Stimulated activated CD8-positive, alpha-beta memory T cell treated with anti-CD3 and anti-CD28 coated beads, Interleukin-12 subunit alpha, Interleukin-12 subunit beta, amount 100 ng/mL, for 4 hours (primary cell): ENCODE measurements at places on chromosomes 1 and 21.

DNA sequence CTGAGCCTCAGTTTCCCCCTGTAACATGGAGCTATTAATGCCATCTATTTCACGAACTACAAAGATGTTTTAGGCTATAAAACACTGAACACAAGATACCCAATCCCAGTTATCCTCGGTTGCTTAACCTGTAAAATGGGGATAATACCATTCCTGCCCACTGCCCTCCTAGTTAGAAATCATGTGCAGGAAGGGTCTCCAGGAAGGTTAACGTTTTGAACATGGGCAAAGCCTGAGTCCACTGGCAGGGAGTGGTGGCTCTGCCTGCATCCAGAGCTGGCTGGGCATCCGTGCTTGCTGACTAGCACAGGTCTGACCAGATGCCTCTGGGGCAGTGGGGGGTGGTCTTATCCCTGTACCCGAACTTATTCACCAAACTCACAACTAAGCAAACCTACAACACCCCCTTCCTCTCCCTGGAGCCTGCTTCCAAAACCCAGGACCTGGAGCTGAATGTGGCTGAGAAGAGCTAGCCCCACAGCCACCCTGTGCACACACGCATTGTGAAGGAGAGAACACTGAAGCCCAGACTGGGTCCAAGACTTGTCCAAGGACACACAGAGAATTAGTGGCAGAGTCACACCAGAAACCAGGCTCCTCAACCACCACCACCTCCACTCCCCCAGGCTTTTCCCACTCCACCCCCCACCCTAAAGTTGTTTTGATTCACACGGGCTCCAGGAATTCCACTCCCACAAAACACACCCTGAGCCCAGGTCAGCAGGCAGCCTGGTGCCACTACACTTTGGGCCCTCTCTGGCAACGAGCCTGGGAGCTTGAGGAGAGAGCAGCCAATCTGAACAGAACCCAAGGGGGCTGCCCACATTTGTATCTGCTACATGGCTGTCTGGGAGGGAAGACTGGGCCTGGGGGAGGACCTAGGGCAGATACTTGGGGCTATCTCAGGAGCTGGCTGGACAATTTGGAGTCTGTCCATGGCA, 1.6 kb downstream of the E2F2 start:
- no peak for DNase-seq

GRCh38 chr1:51570063-51570710, 46.7 kb upstream of the OSBPL9 start:
- no peak for DNase-seq

DNA sequence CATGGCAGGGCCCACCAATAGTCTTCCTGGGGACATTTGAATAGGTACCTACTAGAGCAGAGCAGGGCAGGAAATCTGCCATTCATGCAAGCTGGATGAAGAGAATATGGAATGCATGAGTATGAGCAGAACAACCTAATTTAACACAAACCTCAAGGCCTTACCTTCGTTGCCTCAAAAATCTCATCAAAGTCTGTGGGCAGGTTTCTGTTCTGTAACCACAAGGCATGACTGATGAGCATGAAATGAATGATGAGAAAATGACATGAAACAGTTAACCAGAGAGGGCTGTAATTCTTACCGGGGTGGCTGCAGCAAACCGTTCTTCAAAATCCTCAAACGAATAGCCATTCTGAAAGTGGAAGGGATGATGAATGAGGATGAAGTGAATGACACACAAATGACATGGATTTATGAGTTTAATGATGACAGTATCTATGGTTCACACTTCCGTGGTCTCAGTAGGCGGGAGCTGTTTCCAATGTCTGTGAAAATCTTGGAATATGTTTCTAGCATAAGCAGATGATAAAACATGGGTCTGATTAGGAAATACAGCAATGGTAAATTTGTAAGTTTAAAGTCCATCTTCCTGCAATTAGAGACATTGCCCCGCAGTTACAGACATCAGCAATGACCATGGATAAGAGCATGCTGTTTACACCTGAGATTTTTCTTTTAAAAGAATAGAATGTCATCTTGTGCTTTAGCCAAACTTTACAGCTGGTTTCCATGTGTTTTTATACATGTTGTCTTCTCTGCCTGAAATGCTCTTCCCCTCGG, 67.6 kb upstream of the C8B start:
- no peak for DNase-seq

GRCh38 chr1:207333620-207334019, 12.1 kb downstream of the CD55 start:
- DNase-seq, result no peak

- no peak for DNase-seq
Observed at GRCh38 chr1:209756615-209757445, 977 bp downstream of the TRAF3IP3 start.

- DNase-seq, result no peak
Observed at GRCh38 chr1:192010406-192010805, 147.9 kb upstream of the RGS18 start.

DNA sequence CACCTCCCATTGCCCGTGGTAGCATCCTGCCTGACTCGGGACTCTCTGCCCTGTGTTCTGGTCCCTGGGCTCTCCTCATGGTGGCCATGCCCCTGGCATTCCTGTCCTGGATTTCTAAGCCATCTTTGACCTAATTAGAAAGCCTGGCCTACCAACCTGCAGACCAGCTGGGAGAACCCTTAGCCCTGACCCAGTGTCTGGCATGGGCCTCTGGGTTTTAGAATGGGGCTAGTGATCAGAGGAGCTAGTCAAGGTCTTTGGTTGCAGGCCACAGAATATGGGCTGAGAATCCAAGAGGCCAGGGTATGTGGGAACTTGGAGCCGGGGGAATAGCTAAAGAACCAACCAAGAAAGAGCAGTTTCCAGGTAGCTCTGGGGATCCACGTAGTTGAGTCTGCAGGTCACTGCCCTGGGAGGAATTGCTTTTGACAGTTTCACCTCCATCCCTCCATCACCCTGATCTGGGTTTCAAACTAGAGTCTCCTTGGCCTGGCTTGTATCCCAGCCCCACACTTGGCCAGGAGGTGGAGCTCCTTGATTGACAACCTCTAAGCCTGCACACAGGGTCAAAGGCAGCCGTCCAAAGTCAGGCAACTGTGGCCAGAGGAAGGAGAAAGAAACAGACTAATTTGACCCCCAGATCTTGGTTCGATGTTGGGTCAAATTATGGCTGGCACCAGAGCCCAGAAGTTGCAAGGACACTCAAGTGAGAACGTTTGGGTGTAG, 54.7 kb upstream of the ABCG1 start:
- DNase-seq, result peak; percentile 18

DNA sequence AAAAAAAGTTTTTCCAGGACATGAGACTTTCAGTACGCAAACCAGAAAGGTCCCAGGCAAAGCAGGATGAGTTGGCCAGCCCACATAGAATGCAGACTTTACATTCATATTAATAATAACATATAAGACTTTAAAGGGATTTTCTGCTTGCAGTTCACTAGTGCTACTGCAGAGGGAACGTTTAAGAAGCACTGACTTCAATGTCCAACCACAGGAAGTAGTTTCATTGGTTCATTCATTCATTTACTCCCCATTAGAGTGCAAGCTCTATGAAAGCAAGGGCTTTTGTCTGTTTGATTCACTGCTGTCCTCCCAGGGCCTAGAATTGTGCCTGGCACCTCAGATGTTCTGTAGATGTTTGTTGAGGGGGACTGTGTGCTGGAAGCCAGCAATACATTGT, 11.8 kb upstream of the SERINC2 start:
- DNase-seq, result no peak

DNA sequence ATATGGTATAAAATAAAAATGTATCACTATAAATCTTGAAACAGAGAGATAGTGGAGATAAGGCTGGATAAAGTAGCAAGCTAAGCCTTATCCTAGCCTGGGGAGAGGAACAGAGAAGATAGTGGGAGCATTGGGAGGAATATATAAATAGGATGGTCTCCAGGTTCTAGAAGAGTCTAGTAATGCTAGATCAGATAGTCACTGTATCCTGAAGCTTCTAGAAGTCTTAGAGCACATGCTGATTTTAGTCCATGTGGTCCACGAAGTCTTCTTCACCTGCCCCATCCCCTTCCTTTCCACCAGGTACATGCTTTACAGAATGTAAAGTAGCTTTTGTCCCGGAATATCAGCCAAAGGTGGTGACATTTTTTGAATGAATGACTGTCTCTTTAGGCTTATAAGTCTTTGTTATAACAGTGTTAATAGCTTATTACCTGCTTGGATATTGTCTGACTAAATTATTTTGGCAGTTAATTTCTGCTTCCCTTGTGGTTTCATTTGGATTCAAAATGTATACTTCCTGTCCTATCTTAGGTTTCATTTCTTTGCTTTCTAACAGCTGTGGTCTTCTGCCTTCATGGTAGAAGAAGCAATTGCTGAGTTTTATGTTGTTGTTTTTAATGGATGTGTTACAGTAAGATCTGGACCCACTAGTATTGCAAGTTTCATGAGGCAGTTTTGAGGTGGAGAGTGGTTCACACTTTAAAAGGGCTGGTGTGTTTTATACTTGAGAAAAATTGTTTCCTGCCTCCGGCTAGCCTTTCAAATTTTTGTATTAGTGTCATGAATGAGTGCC, 5.9 kb downstream of the SMG7 start:
- no peak for DNase-seq

DNA sequence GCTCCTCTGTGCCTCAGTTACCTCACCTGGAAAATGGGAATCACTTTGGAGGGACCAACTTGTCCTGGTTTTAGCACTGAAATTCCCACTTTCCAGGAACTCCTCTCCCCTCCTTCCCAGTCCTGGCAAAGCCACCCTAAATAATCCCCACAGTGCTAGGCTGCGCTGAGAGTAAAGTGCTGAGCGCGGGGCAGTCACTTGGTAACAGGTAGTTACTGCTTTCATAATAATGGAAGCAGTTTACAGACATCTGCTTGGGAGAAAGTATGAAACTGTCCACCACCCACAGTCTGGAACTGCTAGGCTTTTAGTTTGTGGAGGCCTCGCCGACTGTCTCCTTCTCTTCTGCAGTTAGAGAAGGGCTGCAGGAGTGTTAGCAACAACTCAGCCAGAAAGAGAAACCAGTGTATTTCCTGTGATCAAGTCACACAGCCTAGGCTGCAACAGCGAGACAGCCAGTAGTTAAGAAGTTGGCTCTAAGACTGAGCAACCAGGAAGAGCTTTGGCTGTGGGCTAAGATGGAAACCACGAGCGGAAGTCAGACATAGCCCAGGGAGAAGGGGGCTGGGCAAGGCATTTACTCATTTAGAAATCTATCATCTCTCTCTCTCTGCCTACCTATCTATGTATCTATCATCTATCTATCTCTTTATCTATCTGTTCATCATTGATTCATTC, 30.8 kb upstream of the ABCG1 start:
- DNase-seq, result peak; percentile 61

GRCh38 chr1:113579256-113580018, 179.8 kb downstream of the PHTF1 start:
- no peak for DNase-seq

DNA sequence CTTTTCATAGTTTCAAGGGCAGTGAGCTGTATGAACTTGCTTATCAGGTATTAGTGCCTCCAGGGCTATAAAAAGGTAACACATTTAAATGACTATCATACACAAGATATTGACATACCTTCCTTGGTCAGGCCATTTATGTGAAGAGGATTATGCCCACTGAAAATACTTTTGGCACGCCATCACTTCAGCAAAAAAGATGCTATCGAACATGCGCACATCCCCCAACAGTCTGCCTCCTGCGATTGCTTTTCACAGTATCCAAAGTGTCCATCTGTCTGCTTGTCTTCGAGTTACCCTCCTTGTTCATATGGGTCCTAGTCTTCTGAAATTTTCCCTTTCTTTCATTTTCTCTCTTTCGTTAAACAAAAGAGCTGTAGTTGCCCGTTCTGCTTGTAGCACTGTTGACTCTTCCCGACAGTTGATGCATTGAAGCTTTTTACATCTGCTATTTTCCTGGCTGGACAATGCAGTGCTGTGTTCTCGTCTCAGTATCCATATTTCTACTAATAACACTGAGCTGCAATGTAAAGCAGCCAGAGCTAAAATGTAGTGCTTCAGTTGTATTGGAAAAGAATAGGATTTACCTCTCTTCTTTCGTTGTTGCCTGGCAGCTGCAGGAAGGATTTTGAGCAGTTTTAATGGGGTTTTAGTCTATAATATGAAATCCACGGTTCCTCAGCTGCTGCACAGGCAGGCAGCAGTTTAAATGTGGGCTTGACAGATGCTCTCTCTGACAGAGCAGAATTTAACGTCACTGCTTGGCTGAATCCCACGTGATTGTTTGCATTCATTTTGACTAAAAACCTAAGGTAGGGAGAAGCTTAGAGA, at the start of gene B3GALT2:
Gene B3GALT2, minus strand, starts transcription at position 713 of the 831 bp plus-strand sequence. CDS start 5,051 bp downstream, outside the sequence.
- no peak for DNase-seq

DNA sequence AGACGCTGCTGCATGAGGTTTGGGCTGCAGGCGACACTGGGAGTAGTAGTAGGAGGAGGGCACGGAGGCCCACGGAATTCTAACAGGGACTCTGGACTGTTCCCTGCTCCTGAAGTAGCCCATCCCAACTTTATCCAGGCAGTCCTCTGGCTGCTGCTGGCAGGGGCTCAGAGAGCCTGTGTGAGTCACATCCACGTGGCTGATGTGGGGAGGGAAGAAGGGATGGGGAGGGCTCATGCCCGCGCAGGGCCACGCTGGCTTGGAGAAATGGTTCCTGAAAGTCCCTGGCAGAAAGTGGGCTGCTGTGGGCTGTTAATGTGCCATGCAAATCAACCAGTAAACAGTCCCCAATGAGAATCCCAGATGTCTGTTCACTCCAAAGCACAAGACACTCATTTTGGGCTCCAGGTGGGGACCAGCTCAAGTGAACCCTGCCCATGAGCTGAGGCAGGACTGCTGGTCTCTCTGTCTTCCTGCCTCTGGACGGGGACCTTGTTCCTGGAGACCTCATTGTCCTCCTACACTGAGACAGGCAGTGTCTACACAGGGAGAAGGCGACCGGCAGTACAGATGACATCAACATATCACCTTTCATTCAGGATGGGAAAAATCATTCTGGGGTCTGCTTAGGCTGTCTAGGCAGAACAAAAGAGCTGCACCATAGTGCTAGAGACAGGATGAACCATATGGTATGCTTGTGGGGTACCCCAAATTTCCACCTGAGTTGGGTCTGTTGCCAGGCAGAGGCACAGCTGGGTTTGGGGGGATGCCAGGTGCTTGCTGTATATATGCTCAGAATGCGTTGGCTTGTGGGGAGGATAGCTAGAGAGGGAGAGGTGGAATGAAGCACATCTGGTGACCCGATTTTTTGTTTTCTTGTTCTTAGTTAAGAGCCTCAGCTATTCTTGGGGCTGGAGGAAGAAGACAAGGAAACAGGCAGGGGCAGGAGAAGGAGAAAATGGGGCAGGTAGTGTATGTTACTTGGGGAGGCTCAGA, 57.9 kb upstream of the FMOD start:
- DNase-seq, result no peak
